ENCODE measurements at places on chromosomes 3 and 15.

- DNase-seq: no peak
Measured at GRCh38 chr15:87528873-87529272, 727.7 kb downstream of the NTRK3 start.

GRCh38 chr3:171789759-171790505 lies 20.4 kb downstream of the PLD1 start:
- no peak for DNase-seq

- DNase-seq: no peak
Measured at GRCh38 chr3:119257654-119258410, 17.2 kb upstream of the B4GALT4 start.

DNA sequence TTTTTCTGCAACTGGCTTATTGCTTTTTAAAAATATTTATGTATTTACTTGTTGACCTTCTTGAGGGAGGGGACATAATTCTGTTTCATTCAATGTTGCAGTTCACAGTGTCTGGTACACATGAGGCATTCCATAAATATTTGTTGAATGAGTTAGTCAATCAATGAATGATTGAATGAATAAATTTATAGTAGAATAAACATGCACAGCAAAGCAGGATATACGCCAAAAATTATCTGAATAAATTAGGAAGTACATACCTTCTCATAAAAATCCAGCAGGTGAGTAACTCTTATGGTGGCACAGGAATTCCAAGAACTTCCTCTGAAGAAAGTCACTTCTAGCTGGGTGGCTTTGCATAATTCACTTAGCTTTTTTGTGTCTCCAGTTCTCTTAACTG lies 469.4 kb upstream of the ATP11B start:
- DNase-seq: no peak

DNA sequence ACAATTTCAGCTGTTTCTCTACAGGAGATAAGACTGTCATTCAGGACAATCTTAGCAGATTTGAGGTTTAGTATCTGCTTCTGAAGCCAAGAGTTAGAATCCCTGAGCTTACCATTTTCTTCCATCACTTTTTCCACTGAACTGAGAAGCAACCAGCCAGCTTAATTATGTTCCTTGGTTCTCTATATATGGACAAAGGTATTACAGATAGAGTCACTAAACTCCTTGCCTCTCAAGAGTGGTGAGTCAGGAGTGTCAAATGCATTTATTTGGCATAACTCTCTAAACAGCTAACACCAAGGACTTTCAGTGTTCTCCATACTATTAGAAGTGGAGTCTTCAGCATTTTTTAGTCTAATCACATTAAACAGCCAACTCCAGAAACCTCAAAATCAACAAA lies 239.3 kb downstream of the ALCAM start:
- no peak for DNase-seq

DNA sequence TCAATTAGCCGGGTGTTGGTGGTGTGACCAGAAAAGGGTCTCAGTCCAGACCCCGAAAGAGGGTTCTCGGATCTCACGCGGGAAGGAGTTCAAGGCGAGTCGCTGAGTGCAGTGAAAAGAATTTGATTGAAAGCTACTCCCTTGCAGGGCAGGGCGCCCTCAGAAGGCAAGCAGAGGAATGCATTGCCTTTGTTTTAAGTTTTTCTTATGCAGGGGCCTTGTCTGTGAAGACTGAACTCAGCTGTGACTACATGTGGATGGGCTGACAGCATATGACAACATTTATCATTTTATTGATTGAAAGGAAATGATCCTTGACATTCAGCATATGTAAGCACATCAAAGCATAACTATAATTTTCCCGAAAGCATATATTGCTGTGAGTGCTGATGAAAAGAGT lies 11.8 kb downstream of the CPN2 start:
- DNase-seq: no peak

GRCh38 chr15:47355759-47356158 lies 361.5 kb upstream of the SEMA6D start:
- DNase-seq: no peak

DNA sequence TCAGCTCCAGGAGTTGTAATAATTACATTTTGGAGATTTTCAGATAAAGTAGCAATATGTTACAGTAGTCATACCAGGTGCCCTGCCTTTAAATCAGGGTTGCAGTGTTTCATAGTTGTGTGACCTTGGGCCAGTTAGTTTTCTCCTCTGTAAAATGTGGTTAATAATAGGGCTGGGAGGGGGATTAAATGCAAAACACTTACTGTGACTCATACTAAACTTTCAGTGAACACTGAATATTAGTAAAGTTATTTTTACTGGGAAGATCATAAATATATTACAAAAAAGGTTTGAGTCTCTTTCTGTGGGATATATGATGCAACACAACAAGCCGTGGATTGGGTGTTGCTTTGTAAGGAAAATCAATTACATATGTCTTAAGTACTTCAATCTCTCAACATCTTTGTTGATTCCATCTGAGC lies 1.1 kb upstream of the EBLN2 start:
- DNase-seq: no peak

- no peak for DNase-seq
Measured at GRCh38 chr3:100966049-100966491, 27.2 kb downstream of the ABI3BP start.

DNA sequence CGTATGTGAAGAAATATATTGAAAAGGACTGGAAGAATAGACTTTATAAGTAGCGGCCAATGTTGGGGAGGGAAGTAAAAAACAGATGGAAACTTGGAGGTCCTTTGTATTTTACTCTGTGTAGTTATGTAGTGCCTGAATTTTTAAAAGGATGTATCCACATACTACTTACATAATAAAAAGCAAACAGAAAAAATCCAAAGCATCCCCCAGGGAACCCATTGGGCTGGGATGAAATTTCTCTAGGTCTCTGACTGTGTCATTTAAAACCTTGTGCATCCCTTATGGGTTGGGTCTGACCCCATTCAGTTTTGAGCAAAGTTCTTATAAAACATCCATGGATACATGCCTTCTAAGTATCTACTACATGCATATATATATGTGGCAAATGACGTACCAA lies 141.1 kb downstream of the NR1D2 start:
- no peak for DNase-seq

- no peak for DNase-seq
Measured at GRCh38 chr3:177468331-177468730, 271.0 kb upstream of the TBL1XR1 start.

DNA sequence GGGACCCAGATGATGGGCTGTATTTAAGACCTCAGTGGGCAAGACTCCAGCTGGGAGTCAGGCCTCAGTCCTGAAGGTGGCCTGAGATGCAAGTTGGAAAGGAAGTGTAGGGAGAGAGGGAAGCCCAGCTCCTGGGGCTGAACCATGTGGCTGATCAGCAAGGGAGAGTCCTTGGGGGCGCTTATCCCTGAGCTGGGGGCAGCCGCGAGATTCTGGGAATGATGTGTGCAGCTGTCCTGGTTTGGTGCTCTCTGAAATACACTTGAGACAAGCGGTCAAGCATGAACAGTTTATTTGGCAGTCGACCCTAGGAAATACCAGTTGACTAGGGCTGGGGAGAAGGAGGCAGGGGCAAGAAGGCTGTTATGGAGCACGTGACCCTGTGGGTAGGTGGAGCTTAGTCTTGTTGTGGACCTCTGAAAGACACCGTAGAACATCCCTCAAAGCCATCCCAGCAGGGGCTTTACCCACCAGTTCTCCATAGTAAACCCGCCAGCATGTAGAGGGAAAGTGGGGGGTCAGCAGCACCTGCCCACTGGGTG lies 41.8 kb upstream of the SLC6A11 start:
- no peak for DNase-seq

DNA sequence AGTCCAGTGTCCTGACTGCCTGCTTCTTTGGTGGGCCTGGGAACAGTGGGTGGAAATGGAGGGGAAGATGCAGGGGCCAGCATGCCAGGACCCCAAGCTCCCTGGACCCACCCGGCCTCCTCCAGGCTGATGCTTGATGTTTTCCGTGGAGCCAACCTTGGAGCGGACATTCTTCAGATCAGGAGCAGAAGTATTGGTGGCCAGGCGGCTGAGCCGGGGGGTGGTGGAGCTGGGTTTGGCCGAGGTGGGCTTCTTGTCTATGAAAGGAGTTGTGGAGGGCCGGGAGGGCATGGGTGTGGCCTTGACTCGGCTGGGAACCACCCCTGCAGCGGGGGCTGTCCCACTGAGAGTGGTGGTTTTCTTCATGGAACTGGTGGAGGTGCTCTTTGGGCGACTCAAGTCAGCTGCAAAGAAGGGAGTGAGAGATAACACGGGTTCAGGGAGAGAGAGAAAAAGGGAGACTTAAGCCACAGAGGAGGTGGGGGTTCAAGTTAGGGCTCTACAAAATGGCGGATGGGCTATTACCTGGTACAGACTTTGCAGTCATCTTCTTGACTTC lies 67.8 kb downstream of the DHX30 start:
- no peak for DNase-seq

DNA sequence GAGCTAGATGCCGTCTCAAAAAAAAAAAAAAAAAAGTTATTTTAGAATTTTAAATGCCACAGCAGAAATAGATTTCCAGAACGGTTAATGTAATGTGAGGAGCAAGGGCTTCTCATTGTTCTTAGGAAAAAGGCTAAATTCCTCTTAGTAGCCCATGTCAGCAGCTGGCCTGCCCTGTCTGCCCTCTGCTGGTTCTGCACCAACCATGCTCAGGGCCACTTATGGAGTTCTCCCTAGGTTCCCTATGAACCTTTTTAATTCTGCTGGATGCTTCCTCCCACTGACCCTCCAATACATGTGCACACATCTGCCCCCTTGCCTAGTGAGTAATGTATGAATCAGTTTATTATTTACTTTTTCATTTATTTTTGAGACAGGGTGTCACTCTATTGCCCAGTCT lies 32.2 kb upstream of the DPPA4 start:
- no peak for DNase-seq

DNA sequence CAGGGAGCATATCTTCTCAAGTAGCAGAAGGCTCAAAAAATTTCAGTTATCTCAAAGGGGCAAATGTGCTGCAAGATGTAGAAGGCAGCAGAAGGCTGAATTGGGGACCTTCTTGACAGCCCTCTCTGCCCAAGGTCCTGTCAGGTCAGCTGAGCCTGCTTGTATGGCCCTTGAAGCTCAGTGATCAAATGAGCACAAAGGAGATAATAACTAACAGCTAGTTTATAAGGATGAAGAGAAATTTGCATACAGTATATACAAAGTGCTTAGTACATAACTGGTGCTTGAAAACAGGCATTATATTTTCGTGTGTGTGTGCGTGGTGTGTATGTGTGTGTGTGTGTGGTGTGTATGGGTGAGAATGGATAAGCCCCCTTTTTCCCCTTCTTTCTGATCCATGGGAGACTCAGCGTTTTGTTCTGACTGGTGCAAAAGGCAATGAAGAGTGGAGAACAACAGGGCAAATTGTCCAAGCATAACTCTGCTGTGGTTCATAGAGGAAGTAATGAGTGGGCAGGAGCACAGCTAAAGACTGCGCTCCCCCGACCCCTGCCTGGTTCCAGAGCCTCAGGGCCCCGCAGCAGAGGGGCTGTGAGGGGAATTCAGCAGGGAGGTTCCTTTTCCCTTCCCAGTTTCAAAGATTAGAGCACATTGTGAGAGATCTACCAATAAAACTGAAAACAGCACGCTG lies 356.8 kb upstream of the NR2F2 start:
- DNase-seq: no peak

DNA sequence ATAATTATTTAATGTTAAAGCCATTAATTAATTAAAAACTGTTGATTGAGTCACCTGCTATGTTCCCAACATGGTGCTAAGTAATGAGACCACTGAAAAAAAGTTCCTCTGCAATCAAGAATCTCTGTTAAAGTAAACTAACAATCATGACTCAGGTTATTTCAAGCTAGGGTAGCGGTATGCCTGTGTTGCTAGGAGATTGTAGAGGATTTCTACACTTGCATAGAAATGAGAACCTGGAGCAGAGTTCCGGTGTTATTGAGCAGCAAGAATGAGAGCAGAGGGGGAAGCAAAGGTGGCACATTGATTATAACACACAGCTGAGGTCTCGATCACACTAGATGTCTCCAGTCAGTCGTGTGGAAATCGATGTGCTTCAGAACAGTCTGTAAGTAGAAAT lies 41.4 kb downstream of the C3orf85 start:
- no peak for DNase-seq

- no peak for DNase-seq
Measured at GRCh38 chr3:45632956-45633355, 38.4 kb downstream of the LIMD1 start.

- DNase-seq: no peak
Measured at GRCh38 chr15:43516185-43516584, 1.2 kb upstream of the MAP1A start.

GRCh38 chr15:35362195-35362829 lies 183.7 kb downstream of the DPH6 start:
- no peak for DNase-seq
